ENCODE measurements at places on chromosomes 1 and 21.

DNA sequence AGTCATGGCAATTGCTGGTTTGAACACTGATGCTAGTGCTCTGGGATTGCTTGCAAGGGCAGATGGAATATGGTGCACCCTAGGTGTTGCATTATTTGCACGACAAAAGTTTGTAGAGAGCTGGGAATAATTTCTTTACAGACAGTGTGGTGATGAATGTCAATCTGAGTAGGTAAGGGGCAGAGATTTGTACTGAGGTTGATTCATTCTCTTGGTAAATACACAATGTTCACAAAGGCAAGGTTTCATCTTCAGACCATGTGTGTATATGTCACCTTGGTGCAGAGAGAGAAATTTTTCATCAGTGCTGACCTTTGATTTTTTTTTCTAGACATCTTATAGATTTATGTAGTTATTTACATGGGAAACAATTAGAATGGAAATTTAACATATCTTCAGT, 5.0 kb downstream of the PTPRC start:
- no peak for DNase-seq

- DNase-seq, result no peak
Measured at GRCh38 chr1:154503898-154504297, 1.7 kb upstream of the SHE start.

GRCh38 chr1:6601049-6601922, 1.4 kb downstream of the KLHL21 start:
- peak; percentile 74 for DNase-seq

GRCh38 chr1:61352845-61353435, 270.6 kb downstream of the NFIA start:
- DNase-seq, result no peak

DNA sequence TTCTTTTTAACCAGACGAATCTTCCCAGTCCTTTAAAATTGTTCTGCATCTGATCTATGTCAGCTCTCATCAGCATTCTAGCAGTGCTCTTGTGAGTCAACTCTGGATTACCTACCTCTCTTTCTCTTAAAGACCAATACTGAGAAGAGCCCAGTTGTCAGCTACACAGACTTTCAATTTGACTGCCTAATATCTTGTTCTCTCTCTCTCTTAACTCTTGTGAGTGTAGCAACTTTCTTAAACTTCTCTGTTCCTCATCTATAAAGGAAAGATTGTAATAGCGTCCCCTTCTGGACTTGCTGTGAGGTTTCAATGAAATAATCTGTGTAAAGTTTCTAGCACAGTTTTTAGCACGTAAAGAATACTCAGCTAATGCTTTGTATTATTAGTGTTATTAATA, 499.3 kb upstream of the ADAMTS5 start:
- DNase-seq, result no peak

GRCh38 chr1:117564227-117565075, 41.4 kb upstream of the TENT5C start:
- no peak for DNase-seq

DNA sequence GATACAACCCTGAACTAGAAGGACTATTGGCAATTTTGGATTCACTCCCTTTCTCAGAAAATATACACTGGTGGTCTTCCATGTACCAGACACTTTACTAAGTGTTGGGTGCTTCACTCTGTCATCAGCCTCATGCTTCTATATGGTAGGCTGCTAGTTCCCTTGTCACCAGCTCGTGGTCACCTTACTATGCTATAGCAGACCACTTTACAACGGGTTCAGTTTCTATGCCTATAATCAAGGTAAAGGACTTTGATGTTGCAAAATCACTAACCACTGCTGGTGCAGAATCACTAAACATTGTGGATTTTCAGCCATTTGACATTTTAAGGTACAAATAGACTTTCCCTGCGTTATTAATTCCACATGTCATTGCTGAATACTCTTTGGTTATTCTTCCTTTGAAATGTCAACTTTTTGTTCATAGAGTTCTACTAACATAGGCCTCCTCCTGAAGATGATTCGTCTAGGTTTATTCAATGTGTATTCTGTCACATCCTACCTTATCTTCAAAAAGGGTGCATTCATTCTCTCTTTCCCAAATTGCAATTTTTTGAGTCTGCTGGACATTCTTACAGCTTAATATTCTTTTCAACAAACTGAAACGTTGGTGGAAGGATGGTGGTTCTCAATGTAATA, 78.3 kb downstream of the LRRC8C start:
- DNase-seq, result no peak

- peak; percentile 75 for DNase-seq
Measured at GRCh38 chr1:12173631-12174121, 6.9 kb downstream of the TNFRSF1B start.

GRCh38 chr1:201378804-201379203, 1.3 kb upstream of the TNNT2 start:
- no peak for DNase-seq

- no peak for DNase-seq
Measured at GRCh38 chr1:161481624-161482392, 23.4 kb upstream of the FCGR2A start.

- no peak for DNase-seq
Measured at GRCh38 chr1:219503604-219504003, 109.3 kb downstream of the ZC3H11B start.

DNA sequence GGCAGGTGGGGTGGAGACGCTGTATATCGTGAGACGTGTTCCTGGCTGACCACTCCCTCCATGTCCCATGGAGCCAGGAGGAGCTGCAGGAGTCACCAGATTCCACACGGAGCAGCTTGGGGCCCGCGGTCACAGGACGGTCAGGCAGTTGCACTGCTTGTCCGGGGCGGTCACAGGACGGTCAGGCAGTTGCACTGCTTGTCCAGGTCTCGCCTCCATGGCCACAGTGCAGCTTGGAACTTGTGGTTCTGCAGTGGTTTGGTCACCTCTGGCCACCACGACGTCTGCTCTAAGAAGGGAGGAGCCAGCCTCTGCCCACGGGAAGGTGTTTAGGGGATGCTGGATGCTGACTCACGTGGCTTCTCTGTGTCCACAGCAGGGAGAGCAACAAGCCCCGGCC, 33.0 kb downstream of the SLX9 start:
- DNase-seq, result no peak

DNA sequence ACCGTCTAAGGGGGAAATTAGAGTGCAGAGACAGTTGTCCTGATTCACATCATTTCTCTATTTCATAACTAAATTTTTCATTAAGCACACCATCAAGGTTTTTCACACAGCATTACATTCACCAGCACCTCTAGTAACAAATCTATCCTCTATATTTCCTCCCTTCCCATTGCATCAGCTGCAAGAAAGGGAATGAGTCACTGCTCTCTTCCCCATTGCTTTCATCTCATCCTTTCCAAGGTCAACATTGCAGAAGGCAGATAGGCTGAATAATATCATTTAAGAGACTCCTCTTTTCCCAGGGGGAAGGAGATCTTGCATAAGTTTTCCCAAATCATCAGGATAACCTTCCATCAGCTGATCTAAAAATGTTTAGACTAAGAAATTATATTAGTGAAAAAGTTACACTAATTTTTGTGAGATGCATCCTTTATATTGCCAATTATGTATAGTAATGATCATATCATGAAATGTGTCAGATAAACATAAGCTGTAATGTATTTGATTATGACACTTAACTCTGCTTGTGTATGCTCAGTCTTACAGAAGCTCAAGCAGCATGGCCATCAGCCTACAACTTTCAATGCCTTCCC, 4.3 kb downstream of the INTS7 start:
- no peak for DNase-seq
